Stimulated activated CD8-positive, alpha-beta memory T cell treated with anti-CD3 and anti-CD28 coated beads, Interleukin-4, amount 100 ng/mL, for 24 hours (primary cell): ENCODE measurements at places on chromosomes 2 and 18.

GRCh38 chr2:16134436-16135165 lies 194.3 kb downstream of the MYCN start:
- no peak for DNase-seq

- DNase-seq = no peak
Measured at GRCh38 chr2:88687384-88687783, 4.1 kb upstream of the RPIA start.

- DNase-seq = no peak
Measured at GRCh38 chr18:45834306-45834705, 8.8 kb downstream of the SIGLEC15 start.

GRCh38 chr2:240296476-240297255 lies 138.8 kb upstream of the GPC1 start:
- DNase-seq = no peak

- no peak for DNase-seq
Measured at GRCh38 chr2:215530191-215530968, 94.5 kb upstream of the FN1 start.
